ENCODE measurements at places on chromosomes 3 and 15.

DNA sequence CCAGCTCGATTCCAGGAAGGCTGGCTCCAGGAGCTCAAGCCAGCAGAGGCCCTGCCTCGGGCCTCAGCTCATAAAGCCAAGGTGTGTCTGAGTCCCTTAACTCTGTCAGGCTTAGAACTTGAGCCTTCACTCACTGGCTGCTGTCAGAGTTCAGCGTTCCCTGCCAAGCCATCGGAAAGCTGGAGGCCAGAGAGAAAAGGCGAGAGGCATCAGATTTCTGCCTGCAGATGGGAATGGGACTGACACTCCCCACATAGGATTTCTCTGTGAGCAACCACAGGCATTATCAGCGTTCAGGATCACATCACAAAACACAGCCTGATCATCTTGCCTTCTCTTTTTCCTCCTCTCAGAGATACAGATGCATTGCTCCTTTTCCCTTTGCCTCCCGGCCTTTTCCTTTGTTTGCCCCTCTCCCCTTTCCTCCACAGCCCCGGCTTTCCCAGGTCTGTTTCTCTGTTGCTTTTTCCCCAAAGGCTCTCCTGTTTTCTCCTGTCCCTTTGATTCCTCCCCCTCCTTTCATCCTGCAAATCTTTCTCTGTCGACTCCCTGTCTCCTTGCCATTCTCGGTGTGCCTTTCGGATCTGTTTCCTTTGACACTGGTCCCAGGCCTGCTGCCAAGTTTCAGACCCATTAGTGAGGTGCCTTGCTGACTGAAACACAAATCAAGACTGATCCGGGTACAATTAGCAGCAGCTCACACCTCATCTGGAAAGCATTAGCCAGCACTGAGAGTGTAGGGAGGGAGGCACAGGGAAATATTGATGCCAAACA is 44.5 kb upstream of the BOC start:
- no peak for DNase-seq

DNA sequence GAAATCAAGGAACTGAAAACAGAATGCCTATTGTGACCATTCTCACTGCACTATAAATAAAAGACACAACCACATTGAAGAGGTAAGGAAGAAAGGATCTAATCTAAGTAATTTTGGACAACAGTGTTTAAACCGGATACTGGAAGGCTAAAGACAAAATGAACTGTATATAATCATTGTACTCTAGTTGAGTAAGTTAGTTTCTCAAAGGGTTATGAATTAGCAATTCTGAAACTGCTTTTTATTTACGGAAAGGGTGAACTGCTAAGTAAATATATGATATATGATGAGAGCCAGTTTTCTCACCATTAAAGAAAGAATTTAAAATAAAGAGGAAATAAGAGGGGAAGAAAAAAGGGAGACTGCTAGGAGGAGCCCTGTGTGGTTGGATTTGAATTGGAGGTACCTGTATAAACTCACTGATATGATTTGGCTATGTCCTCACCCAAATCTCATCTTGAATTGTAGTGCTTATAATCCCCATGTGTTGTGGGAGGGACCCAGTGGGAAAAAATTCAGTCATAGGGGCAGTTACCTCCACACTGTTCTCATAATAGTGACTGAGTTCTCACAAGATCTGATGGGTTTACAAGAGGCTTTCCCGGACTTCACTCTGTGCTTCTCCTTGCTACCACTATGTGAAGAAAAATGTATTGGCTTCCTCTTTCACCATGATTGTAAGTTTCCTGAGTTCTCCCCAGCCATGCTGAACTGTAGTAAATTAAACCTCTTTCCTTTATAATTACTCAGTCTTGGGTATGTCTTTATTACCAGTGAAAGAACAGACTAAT is 607.7 kb downstream of the PYDC2 start:
- DNase-seq: no peak

- DNase-seq: no peak
These were observed 15.0 kb downstream of the TIGIT start for GRCh38 chr3:114308830-114309229.

DNA sequence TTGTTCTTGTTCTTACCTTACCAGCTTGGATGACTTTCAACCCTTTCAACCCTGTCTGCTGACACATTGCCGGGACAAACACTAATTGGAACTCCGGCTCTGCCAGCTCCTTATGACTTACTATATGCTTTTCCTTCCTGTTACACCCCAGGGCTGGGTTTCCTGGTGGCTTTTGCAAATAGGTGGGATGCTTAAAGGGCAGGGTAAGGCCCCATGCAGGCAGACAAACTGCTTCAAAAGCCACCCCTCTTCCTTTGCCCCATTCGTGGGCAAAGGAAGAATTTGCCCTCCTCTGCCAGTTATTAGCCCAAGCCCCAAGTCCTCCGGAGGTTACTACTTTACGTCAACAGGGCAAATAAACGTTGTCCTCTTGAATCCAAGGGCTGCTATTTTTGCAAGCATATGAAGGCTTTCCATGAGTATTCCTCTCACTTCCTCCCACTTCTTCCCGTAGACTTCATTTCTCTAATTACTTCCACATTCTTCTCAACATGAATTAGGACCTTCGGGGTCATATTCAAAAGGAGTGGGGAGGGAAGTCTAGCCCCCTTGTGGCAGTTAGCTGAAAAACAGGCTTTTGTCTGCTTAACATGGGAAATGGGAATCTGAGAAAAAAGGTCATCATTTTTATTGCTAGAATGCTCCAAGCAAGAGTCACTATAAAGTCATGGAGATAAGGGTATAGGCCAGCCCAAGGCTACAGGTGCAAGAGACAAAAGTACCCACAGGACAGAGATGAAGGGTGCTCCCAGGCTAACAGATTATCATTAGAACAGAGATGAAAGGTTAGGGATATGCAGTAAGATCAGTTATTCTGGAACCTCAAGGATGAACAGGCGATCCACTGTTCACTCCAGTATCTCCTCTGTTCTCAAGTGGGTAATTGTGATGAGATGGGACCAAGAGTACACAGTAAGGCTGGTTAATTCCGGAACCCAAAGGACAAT is 56.3 kb upstream of the FSTL1 start:
- no peak for DNase-seq

Data from RWPE2 (cell line).